Activated CD4-positive, alpha-beta T cell treated with anti-CD3 and anti-CD28 coated beads, Interleukin-2, amount 50 U/mL, for 48 hours (primary cell): ENCODE measurements at places on chromosomes 2 and 18.

- no peak for DNase-seq
Measured at GRCh38 chr2:51960841-51961335, 929.0 kb upstream of the NRXN1 start.

GRCh38 chr18:28560331-28560730 is 383.4 kb upstream of the CDH2 start:
- no peak for DNase-seq

DNA sequence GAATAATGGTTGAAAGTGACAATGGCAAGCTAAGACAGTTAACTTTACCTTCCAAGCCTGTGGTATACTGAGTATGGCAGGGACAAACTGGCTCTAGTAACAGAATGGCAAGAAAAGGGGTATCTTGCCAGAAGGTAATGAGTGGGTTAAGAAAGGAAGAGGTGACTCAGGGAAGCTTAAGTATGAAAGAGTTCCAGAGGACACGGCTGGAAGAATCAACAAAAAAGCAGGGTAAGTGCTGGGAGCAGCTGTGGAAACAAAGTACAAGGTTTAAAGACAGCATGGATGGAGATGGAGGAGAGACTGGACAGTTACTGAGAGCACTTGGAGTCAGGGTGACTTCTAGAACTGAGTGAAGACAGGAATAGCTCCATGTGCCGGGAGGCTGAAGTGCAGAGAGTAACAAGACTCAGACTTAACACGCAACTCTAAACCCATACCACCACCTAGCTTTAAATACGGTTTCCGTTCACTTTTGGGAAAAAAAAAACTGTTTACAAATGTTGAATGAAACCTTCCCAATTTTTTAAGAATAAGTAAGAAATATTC is 69.0 kb downstream of the REV1 start:
- DNase-seq: no peak

- DNase-seq: no peak
Measured at GRCh38 chr2:112084689-112085374, 29.8 kb downstream of the TMEM87B start.

DNA sequence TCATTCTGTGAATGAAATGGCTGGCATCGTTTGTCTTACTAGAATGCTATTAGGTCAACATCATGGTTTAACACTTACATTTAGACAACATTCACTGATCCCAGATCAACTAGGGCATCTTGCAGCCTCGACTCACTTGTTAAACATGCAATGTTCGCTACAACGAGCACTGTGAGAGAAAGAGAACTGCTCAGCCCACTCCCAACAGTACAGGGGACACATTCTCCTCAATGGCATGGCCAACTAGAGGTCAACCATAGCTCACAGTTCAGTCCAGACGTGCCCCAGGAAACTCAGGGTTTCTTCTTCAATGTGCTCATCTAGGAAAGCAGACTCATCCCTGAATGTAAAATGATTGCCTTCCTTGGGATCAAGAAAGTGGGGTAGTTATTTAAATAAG is 5.9 kb downstream of the WIPF1 start:
- no peak for DNase-seq
